ENCODE measurements at places on chromosomes 6 and 20. TPM values are rescaled to one million over a fixed set of nuclear protein-coding genes. Genes with fewer than 3 reads are reported as not detected.

DNA sequence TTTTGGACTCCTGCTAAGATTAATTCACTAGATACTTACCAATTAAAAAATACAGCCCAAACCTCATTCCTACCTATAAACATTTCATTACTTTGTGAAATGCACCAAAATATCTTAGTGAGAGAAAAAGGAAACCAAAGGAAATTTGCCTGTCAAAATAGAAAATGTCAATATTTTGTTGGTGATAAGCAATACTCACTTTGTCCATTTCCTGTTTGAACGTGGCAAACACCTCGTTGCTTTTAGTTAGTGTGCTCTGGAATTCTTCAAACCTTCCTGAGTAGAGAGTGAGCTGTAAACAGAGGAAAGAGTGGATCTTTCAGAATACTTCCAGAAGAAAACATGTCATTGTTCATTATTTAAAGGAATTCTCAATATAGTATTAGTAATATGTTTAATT, 44.2 kb downstream of the TXLNB start:
- DNase-seq: no peak

BPIFA1 gene
- total RNA-seq: not detected

DNA sequence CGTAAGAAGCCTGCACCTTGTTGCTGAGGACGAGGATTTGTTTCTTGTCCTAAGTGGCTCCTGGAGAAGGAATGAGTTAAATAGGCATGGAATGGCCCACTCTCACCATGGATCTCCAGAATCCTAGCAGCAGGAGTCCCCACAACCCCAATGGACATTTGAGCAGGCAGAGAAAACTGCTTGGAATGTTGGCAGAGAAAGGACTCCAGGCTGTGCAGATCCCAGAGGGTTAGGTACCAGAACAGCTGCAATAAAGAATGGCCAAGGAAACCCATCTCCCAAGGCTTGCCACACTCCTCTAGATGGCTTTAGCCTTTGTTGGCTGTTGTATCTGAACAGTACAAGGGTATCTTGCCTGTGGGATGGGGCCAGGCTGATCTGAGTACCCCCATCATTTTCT, 1415.7 kb upstream of the ADGRB3 start:
- DNase-seq: no peak

- no peak for DNase-seq
Measured at GRCh38 chr6:159066483-159066882, 21.7 kb upstream of the TAGAP start.

GRCh38 chr6:52575502-52575892, 1.4 kb downstream of the TRAM2 start:
- no peak for DNase-seq

DNA sequence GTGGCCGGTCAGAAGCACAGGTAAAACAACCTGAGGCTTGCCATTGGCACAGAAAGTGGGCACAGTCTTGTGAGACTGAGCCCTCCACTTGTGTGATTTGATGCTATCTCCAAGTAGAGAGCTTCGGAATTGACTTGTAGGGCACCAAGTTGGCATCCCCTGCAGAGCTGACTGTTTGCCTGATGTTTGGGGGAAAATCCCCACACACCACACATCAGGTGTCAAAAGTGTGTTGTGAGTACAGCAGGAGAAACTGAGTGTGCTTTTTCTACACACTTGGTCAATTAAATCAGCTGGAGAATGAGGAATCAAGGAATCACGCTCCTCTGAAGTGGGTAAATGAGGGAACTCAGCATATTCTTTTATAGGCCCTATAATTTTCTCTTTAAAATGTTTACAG, 989 bp downstream of the SERINC3 start:
- DNase-seq: no peak

DNA sequence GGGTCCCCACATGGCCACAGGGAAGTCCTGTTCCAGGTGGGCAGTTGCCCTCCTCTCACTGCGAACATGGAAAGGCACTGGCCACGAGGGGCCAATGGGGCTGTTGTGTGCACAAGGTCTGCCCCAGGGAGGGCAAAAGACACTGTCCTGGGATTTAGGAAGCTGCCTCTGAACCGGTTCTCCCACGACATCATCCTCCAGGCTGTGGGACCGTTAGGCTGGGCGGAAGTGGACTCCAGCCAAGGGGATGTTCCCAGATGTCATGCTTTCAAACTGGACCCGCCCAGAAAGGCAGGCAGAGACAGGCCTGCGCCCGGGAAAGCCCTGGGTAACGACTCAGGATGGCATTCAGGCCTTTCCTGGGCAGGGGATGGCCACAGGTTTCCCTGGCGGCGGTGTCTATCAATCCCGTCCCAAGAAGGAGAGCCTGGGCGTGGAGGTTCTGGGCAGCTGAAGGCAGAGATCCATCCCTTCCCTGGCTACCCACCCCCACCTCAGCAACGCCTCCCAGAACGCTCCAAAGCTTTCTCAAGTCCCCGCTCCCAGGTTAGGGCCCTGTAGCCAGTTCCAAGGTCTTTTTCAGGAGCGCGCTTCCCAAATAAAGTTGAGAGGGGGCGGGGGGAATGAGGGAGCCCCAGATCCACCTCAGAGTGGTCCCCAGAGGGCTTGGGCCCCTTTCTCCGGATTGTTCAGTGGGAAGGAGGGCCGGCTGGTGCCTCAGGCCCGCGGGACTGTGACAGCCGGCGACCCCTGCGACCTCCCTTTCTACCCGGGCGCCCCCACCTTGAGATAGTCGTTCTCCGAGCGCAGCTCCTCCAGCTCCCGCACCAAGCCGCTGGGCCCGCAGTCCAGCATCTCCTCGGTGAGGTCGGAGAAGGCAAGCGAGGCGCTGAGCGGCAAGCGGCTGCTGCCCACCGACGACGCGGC, 13.8 kb upstream of the TLDC2 start:
- peak; percentile 58 for DNase-seq

SYNE1 gene
- total RNA-seq: 3.2 TPM

DNA sequence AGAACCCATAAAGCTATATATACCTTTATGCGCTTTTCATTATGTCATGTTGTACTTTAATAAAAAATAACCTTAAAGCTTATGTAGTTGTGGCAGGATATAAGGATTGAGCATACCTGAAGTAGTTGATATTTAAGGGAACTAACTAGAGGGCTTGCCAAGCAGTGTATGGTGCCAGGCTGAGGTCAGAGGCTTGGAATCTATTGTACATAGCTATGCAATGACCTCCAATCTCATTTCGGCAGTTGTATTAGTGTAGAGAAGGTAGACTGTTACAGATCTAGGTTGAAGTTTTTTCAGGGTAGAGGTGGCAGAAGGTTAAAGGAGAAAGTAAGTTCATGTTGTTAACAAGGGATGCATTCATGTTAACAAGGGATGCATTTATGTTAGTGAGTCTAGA, 397.7 kb upstream of the HS3ST5 start:
- no peak for DNase-seq

DNA sequence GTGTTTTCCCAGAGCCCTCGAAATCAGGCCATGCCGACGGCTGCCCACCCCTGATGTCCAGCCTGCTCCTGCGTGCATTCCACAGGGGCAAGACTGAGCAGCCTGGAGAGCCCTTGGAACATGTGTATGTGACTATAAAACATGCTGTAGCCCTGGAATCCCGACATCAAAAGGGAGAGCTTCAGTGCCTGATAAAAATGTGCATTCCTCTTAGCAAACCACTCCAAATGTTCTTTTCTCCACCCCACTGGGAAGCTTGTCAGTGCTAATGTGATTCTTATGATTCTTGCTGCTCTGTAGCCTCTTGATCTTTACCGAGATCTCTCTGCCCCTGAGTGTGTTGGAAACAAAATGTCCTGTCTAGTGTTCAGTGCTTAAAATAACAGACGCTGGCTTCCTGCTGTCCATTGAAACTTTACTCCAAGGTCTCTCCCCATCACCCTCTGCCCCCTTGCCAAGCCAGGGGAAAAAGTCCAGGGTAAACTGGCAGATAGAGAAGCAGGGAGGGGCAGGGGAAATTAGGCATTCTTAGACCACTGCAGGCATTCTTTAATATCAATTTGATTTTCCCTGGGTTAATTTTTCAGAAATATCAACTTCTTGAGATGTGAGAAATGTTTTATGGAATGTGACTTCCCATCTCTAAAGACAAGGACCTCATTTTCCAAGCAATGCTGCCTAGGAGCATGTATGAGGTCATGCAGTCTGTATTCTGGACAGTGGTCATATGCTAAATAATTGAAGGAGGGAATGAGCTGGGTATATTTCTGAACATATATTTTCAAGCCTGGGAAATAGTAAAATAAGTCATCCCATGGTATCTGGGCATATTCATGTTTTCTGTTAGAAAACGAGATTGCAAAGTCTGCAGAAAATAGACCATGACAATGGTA, 73.8 kb upstream of the ISM1 start:
- no peak for DNase-seq

LY6G6D gene
- not detected for total RNA-seq

- no peak for DNase-seq
Measured at GRCh38 chr6:36276581-36277536, 7.0 kb downstream of the PNPLA1 start.

DNA sequence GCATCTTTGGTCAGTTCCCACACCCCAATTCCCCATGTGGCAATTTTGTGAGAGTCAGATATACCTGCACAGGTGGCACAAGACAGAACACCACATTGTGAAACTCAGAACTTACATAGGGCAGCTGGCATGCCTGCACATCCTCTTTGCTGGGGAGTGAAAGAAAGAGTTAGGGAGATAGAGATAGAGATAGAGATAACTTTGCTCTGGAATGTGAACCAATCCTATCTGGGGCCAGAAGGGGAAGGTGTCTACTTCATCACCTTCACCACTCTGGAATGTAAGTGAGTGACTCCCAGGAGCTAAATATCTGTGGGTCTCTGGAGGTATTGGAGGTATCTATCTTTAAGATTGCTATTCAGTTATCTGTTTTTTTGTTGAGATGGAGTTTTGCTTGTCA, 289.2 kb downstream of the OGFRL1 start:
- DNase-seq: no peak

IMPG1 gene
- total RNA-seq: not detected

NRSN2 gene
- total RNA-seq: 44.9 TPM

GRCh38 chr6:132513831-132514545, 1.1 kb upstream of the STX7 start:
- DNase-seq: no peak

GRCh38 chr6:3919849-3920248, 70.7 kb downstream of the FAM50B start:
- DNase-seq: no peak

DNA sequence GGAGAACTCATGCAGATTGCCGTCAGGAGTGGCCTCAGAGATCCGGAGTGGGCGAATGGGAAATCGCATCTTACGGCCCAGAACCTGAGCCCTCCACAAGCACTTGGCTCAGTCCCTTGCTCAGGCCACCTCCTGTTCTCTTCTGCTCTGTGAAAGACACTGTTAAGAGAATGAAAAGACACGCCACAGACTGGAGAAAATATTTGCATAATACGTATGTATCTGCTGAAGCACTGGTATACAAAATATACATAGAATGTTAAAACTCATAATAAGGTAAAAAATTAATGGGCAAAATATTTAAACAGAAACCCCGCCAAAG, 838 bp upstream of the POM121L2 start:
- DNase-seq: no peak

- no peak for DNase-seq
Measured at GRCh38 chr6:124197148-124197547, 393.5 kb downstream of the NKAIN2 start.

GRCh38 chr20:8073024-8073832, 53.7 kb upstream of the TMX4 start:
- DNase-seq: no peak

PNLDC1 gene
- not detected for total RNA-seq

- DNase-seq: no peak
Measured at GRCh38 chr6:150567823-150568383, 31.8 kb upstream of the PLEKHG1 start.

- no peak for DNase-seq
Measured at GRCh38 chr6:82995066-82995465, 70.6 kb downstream of the UBE3D start.

DNA sequence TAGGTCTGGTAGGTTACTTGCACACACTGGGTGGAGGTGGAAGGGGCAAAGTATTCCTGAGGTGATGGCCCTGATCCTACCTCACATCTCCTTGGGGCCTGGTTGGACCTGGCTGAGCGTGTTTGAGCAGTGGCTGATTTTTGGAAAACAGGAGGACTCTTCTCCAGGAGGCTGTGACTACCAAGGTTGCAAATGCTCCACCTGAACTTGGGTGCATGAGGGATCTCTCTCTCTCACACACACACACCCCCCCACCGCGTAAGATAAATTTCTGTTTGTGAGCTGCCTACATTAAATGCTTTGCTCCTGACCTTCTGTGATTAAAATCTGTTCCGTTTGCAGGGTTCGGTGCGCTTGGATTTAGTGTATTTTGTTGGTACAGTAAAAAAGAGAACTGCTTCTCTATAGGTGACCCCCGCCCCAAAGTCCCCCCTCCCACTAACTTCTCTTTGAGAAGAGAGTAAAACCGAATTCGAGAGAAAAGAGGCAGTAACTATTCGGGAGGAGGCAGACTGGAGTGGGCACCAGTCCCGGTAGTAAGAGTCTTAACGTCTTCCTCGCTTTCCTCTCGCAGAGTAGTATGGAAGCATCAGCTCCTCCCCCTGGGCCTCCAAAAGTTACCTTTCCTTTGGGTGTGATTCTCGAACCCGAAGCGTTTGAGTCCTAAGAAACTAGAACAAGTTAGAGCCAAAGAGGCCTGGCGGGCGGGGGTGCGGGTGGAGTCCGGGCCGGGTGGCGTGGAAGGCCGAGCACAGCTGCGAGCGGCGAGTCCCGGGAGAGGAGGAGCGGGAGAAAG, 585 bp upstream of the DSE start:
- DNase-seq: no peak

COL9A3 gene
- total RNA-seq: 46.6 TPM

GRCh38 chr6:34338811-34339210, 53.7 kb downstream of the NUDT3 start:
- DNase-seq: no peak

XKR7 gene
- total RNA-seq: 6.2 TPM

DNA sequence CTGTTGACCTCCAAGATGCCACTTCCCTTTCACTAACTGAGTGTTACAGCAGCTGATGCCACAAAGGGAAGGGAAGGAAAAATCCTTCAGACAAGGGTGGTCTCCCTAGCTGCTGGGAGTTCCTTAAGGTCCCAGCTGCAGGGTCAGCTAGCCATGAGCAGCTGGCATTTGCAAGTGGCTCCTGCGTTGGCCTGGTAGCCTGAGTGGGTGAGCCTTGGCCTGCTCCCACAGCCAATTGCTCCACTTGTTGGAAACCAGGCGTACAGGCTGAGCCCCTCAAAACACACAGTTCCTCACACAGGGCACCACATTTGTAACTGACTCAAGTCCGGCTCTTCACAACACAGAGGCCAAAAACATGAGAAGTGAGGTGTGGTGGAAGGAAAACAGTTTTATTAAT, 16.7 kb downstream of the TTK start:
- DNase-seq: no peak

CCN5 gene
- total RNA-seq: 15.2 TPM

OTOR gene
- total RNA-seq: not detected

- DNase-seq: no peak
Measured at GRCh38 chr20:45258259-45258658, 3.9 kb upstream of the SLPI start.

- no peak for DNase-seq
Measured at GRCh38 chr6:44701637-44702101, 314.2 kb downstream of the CDC5L start.

GRCh38 chr6:34527751-34528670, 28.1 kb downstream of the SPDEF start:
- DNase-seq: no peak

NEURL2 gene
- total RNA-seq: 3.0 TPM

Data from Panc1 (cell line).